ENCODE measurements at places on chromosomes 5 and 9.

DNA sequence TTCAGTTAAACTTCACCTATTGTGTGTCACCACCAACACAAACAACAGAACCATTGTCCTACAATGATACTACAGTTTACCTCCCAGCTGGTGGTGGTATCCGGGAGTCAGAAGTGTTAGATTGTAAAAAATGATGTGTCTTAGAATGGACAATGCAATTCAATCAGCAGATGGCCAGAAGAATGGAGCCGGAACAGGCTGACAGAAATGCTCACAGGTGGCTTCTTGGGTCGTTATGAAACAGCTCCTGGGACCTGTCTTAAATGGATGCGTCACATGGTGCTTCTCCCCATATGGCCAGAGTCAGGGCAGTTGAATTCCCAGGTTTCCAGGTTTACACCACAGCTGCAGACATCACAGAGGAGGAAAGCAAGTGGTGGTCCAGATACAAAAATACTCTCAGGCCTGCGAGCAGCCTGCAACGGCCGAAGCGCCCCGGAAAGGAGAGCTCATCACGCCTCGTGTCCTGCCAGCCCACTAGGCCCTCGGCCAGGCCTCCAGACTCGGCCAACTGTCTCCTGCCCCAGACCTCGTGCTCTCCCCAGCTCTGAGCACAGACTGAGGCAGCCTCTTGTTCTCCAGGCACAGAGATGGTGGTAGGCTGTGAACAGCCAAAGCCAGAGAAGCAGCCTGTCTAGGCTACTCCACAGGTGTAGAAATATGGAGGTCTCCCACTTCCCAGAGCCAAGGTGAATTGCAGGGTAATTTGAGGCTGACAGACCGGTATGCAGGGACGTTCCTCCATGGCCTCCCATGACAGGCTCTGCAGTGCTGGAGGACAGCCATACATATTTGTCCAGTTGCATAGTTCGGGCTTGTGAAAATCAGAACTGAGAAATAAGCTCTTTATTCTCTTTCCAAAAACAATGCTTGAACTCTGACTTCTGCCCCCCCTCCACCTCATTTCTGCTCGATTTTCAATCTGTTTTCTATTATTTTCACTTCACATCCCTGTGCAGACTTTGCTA lies 98.5 kb upstream of the SPATA31C2 start:
- no peak for DNase-seq

DNA sequence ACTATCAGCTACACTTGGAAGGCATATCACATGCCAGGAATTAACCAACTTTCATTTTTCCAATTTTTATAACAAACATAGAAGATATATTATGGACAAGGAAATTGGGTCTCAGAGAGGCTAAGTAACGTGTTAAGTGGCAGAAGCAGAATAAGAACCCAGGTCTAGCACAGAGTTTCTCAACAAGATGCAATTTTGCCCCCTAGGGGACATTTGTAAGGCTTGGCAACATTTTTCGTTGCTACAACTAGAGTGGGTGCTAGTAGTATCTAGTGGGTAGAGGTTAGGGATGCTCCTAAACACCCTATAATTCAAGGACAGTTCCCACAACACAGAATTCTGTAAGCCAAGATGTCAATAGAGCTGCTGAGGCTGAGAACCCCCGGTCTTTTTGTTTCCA lies 180.6 kb downstream of the SNCAIP start:
- DNase-seq: no peak

DNA sequence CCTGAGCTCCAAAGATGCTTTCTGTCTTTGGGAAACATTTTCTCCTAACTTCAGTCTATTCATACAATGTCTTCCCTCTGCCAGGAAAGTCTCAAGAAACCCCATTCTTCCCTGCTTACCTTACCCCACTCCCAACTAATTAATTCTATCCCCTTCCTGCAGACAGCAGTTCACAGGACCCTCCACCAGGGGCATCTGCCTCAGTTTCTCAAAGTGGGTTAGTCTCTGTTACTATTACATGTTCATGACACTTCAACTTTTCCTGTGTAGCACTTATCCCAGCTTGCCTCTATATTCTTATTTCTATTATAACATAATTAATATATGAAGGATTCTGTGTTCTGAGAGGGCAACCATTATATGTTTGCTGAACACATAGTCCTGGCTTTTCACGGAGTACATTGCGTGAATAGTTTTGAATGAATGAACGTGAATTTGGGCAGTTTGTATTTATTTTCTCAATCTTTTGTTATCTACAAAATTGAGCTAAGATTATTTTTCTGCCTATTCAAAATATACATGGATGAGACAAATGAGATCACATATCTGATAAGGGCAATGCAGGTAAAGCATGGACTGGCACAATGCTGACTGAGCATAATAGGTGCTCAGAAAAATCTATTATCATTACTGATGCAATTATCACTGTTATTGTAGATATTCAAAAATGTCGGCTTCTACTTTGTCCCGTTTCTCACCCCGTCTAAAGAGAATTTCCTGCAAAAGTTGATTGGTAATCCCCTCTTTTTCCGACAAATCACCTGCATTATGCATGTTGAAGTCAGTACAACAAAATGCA lies 341.1 kb downstream of the BRINP1 start:
- no peak for DNase-seq

DNA sequence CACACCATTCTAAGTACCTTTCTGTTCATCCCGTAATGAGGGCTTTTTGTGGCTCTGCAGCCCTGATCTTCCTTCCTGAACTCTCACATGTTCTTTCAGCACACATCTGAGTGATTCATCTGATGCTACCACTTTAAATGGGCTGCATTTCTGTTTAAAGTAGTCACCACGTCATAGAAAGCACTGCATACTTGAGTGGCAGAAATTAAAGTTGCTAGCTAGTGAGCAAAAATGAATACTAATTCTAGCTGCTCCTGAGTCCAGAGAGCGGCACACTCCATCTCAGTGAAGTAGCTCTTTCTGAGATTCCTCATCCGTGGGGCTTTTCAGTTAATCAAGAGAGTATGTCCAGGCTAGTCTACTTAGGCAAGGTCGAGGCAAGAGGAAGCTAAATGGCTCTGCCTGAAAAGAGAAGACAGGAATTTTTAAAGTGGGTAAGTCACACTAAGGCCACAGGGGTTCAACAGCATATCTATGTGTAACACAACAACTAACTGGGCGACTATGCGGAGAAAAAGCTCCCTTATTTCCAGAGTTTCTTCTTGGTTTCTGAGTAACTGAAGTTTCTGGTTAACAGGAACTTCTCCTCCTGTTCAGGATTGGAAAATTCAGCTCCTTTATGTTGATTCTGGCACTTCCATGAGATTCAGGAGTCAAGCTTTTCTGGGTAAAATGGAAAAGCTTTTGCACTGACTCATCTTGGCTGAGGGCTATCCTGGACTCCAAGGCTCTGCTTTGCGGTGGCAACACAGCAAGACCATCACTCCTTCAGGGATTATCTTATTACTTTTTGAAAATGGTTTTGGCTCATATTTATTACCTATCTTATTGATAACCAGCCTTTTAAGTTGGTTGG lies 109.5 kb downstream of the TAF11L14 start:
- DNase-seq: no peak

DNA sequence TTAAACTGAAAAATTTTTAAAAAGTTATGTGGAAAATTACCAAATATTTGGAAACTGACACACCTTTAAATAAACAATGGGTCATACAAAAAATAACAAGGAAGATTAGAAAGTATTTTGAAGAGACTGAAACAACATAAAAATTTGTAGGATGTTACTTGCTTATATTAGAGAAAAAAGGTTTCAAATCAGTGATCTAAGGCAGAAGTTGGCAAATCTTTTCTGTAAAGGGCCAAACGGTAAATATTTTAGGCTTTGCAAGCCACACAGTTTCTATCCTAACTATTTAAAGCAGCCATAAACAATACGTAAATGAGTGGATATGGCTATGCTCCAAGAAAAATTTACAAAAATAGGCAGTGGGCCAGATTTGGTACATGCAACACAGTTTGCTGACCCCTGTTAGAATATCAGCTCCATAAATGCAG lies 81.3 kb downstream of the OXCT1 start:
- no peak for DNase-seq
